Panc1 (cell line): ENCODE measurements at places on chromosomes 4 and X. TPM values are rescaled to one million over a fixed set of nuclear protein-coding genes. Genes with fewer than 3 reads are reported as not detected.

The SLC6A14 gene
- total RNA-seq, result 0.03 TPM

The C4orf36 gene
- total RNA-seq, result 0.26 TPM

The ENPEP gene
- not detected for total RNA-seq

The BTC gene
- 0.08 TPM for total RNA-seq
